ENCODE measurements at places on chromosomes 12 and 14.

GRCh38 chr12:56631790-56632700 lies 1.9 kb upstream of the BAZ2A start:
- peak; percentile 59 for DNase-seq

GRCh38 chr14:54299410-54300363 lies 97.1 kb upstream of the CDKN3 start:
- DNase-seq, result no peak

GRCh38 chr14:104037903-104038302 lies 47.6 kb upstream of the ASPG start:
- DNase-seq, result no peak

DNA sequence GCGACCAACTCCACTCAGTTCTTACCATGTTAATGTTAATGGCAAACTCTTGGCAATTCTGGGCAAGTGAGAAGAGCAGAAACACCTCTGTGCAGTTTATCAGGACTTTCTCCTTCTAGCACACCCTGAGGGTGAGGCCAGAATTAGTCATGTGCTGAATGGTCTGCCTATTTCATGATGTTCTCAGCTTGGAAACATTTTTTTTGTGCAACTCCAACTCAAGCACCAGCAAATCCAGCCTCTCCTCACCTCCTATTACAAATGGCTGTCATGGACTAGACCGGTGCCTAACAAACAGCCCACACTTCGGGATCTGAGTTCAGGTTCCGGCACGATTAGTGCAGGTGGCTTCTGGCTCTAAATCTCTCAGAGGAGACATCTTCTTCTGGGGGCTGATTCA lies 246.0 kb downstream of the ZFP36L1 start:
- DNase-seq, result no peak

DNA sequence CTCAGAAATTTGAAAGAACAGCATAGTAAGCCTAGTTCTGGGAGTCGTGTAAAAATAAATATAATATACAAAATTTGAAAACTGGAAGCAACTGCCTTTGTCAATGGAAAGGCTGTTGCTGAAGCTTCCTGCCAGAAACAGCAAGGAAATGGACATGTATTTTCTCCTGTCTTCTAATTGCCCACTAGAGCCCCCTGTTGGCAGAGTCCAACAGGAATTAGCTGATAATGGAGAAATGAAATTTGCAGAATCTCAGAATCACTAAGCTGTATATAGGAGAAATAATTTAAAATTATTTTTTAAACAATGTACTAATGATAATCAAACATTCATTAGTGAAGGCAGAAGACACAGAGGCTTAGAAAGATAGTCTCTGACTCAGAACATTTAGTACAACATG lies 414.8 kb downstream of the SLC6A15 start:
- DNase-seq, result no peak

All from mucosa of gallbladder (tissue), 1 donor.